ENCODE measurements at places on chromosomes 5 and 9.

DNA sequence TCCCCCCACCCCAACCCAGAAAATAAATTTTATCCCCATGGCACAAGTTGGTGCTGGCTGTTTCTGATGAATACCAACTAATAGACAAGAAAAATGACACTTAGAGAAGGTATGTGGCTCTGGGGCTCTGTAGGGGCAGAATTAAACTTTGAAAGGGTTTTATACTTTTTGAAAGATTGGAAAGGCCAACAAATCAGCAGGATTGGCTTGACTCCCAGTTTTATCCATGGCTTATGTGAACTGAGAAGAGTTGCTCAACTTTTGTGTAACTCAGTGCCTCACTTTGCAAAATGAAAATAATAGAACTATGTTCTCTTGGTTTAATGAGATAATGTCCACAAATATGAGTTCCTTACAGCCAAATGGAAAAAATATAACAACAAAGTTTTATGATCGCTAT lies 288.9 kb upstream of the KIF2A start:
- DNase-seq, result no peak

DNA sequence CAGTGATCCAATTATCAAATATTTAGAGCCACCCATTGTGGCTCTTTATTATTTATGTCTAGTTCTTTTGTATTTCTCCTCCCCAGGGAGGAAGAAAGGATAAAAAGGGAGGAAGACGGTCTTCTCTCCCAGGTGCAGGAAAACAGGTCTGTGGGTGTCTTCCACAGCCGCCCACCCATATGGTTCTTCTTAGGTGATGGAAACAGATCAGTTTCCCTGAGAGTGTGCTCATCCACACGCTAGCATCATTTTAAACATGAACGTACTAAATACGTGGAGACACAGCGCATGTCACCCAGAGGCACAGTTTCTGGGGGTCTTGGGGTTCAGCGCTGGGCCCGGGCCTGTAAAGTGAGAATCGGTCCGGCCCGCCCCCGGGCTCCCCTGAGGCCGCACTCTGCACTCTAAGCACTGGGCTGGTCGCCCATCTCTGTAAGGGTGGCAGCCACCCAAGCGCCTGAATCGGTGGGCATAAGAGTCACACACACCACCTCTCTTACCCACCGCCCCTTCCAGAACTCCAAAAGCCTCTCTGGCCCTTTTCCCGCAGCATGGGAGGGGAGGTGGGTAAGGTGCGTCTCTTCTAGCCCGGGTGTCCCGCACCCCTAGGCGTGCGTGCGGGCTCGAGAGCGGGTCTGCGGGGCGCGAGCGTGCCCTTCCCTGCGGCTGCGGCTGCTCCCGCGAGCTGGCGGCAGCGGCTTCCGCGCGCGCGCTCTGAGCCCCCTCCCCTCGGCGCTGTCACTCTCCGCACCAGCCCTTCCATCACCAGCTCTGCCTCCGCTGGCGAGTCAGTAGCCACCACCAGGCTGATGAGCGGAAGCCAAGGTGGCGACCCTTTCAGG lies 1.3 kb downstream of the PTCH1 start:
- DNase-seq, result peak; percentile 39

DNA sequence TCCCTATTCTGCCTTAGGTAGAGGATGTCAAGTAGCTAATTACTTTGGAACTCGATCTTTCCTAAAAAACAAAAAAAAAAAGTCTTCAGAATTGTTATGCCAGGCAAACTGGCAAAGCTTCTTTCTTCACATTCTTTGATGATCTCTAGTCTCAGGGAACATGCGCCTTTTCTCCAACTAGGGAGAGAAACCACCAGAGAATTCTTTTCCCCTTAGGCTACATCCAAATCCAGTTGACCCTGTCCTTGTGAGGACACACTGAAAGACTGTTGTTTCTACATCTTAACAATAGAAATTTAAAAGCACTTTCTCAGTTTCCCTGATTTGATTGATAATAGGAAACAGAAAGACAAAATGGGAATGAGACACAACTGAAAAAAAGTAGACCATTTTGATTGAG lies 94.7 kb upstream of the ITGA2 start:
- DNase-seq, result no peak

- peak; percentile 34 for DNase-seq
Observed at GRCh38 chr9:136133191-136133958, 14.7 kb upstream of the TMEM250 start.

GRCh38 chr9:86077276-86077675 lies 22.1 kb downstream of the GOLM1 start:
- DNase-seq, result no peak

DNA sequence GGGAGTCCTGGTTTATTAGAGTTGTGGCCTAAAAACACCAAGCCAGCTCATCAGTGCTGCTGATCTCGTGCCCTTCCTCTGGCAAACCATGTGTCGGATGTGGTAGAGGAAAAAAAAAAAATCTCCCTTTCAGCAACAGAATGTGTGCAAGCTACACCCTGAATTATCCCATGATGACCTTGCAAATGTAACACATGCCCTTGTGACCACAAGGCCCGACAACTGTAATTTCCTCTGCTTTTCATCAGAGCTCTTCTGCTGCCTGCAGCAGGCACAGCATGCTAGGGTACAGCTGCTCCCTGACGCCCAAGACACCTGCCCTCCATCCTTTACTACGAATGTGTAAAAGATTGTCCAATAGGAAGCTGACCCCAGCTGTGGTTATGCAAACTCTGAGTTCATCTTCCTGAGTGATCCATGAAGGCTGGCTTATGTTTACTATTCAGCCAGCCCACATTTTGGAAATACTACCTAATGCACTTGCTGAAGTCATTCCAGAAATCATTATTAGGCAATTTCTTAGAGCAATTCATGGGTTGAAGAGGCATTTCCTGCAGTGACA lies 14.6 kb upstream of the BNC2 start:
- no peak for DNase-seq

GRCh38 chr9:32603914-32604852 lies 31.2 kb upstream of the NDUFB6 start:
- DNase-seq, result no peak

GRCh38 chr5:72231991-72232703 lies 87.9 kb downstream of the MRPS27 start:
- DNase-seq, result no peak

GRCh38 chr9:6029604-6030274 lies 14.3 kb upstream of the RANBP6 start:
- no peak for DNase-seq

- DNase-seq, result no peak
Observed at GRCh38 chr9:114311571-114312512, 11.1 kb upstream of the ORM1 start.

DNA sequence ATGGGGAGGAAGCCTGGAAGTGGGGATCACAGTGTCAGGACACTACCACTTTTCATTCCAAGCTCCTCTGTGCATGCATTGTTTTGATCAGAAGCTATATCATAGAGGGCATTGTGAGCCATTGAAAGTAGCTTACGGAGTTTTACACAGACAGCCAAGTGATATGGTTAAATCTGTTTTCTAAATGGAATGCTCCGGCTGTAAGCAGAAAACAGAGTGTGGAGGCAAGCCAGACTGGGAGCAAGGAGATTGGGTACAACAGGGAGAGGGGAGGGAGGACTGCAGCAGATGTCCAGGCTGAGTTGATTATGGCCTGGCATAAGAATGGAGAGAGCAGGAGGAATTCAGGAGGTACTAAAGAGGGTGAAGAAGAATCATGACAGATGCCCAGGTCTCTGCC lies 15.5 kb upstream of the SOWAHA start:
- DNase-seq, result no peak

DNA sequence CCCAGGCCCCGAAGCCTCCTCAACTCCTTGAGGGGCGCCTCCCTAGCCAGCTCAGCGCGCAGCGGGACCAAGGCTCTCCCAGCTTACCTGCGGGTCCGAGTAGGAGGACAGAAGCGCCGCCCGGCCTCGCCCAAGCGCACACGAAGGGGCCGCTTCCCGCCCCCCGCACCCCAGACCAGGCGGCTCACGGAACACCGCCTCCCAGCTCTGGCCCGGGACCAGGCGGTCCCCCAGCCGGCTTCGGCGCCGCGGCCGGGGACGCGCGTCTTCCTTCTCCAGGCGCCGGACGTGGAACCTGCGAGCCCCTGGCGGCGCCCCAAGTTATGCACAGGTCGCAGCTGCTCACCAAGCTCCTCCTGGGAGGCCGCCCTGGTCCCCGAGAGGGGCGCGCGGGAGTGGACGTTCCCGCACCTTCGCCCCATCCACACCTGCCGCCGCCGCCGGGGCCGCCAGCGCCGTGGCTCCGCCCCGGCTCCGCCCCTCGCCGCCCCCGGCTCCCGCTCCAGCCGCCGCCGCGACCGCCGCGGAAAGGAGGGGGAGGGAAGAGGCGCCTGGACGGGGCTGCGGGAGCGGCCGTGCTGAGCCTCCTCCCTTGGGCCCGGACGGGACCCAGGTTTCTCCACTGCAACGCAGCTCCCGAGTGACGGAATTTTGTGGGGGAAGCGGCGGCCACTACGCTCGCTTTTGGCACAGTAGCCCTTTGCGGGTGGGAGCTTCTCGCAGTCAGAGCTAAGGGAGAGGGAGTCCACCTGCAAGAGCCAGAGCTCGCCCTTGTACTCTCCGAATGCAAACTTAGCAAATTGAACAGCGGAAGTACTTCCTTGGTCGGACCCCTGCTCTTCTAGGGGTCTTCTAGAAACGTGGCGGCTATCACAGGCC lies 77.5 kb upstream of the IFNE start:
- peak; percentile 47 for DNase-seq

DNA sequence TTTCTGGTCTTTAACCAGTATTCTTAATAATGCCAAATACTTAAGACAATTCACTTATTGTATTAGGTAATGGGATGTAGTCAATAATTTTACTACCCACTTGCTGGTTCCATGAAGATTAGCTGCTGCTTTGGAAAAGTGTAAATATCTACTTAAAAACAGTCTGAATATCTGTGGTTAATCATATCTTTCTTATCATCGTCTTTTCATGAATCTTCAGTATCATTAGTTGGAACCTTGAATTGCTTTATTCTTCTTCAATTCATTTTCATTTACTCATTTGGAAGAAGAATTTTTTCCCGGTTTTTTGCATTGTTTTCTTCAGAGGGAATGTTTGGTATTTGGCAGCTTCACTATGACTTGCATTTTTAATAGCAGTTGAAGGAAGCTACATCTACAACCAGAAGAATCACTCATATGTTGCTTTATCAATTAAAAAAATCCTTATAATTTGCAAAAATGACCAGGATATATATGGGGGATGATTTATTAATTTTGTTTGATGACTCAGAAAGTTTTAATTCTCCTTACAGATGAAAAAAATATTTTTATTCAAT lies 1398.3 kb upstream of the CDH6 start:
- DNase-seq, result no peak

- DNase-seq, result no peak
Observed at GRCh38 chr5:154273028-154273617, 82.6 kb downstream of the GALNT10 start.

DNA sequence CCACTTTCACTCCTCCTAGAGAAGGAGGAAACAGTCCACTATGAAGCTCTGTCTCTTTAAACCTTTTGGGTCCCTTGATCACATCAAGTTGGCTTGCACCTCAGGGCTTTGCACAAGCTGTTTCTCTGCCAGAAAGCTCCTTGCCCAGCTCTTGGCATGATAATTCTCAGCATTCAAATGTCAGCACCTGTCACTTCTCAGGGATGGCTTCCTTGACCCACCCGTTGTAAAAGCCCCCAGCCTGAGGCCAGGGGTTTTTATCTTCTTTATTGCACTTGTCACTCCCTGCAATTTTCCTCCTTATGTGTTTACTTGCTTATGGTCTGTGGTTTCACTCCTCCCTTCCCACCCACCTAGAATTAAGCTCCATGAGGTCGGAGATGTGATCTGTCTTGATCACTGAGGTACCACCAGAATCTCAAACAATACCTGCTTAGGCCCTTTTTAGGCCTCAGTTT lies 200.7 kb upstream of the TBC1D2 start:
- no peak for DNase-seq

DNA sequence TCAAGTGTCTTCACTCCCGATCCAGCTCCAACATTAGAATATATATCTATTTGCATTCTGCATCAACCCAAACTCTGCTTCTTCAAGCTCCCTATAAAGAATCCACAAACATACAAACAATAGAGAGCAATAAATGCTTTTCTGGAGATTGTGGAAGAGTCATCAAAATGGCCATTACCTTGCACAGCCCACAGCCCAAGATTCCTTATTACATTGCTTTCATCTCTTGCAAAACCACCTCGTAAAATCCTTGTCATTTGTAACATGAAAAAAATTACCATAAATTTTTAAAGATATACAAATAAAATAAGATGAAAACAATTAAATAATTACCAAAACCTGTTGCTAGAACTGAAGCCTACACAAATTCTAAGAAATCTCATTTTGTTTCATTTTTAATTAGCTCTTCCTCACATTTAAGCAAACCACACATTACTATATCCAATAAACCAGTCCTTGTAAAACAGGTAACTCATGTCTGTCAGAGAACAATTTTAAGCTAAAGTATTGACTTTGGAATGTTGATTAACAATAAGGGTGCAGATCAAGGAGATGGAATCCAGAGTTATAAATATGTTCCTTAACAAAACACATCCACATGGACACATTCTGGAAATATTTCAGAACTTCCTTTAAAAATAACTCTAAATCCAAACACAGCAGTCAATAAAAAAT lies 7.1 kb downstream of the SPINK9 start:
- no peak for DNase-seq

DNA sequence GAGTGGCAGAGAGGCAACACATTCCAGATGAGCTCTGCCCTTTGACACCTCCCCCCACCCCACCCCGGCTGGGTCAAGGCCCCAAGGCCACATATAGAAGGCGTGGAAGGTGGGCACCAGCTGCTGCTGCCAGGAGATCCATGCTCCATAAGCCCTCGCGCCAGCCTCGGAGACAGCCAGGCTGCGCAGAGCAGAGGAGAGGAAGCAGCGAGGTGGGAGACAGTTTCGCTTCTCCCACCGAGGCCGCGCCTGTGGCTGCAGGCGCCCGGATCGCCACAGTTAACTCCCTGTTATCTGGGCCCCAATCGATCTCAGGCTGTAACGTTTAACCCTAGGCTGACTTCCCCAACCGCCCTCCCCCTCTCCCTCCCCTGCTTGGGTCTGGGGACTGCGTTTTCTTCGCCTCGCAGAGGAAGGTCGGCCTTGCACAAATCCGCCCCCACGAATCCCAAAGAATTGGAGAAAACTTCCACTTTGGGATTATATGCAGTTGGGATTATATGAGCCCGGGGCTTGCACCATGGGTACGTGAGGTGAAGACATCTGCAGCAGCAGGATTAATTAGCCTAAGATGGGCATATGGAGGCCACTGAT lies 1.1 kb upstream of the CXXC5 start:
- DNase-seq, result no peak

DNA sequence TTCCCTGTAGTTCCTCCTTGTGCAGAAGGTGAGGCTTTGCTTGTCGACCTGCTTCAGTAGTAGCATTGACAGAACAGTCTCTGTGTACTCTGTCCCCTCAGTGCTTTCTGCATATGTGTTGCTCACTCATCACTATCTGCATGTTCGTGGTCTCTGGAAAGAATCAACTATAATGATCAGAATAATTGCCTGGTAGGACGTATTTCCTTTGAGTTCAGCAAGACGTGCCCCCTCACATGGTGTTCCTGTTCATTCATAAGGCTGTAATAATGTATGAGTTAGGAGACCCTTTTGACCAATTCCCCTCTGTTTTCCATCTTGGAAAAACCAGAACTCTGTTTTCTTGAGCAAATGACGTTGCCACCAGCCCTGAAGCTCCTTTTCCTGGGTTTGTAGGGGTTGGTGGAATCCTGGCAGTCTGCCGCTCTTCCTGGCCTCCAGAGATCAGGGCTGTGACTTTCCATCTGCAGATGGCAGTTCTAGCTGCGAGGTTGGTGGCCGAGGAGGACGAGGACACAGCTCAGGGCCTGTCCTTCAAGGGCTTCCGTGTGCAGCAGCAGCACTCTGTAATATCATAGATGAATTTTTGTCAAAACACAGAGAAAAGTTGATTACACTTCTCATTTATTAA lies 61.9 kb downstream of the EXOSC2 start:
- no peak for DNase-seq
